AG20443 (cell line): ENCODE measurements at places on chromosomes 7 and 10.

DNA sequence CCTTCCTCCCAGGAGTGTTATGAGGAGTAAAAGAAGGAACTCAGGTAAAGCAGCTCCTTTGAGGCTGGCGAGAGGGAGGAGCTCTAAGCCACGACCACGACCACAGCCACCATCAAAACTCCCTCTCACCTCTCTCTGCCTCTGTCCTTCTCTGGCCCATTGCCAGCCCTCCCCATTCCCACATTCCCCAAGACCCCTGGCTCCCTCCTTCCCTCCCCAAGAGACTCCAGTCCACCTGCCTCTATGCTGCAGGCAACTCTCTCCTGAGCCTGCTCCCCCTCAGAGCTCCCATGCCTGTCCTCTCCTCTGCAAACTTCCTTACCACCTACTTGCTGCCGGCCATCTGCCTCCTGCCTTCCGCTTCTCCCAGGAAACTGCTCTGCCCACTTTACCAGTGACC, 9.5 kb downstream of the SLIT1 start:
- DNase-seq, result no peak

DNA sequence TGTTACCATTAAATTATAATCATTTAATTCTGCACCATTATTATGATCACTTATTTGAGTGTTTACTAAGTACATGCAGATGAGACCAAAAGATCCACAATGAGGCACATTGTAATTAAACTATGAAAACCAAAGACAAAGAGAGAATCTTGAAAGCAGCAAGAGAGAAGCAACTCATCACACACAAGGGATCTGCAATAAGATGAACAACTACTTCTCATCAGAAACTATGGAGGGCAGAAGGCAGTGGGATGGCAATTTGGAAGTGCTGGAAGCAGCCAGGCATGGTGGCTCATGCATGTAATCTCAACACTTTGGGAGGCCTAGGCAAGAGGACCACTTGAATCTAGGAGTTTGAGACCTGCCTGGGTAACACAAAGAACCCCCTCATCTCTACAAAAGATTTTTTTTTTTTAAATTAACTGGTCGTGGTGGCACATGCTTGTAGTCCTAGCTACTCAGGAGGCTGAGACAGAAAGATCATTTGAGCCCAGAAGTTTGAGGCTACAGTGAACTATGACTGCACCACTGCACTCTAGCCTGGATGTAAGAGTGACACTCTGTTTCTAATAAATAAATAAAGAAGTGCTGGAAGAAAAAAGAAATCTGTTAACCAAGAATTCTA, 47.7 kb downstream of the CDK6 start:
- no peak for DNase-seq

GRCh38 chr7:143492799-143493739, 15.4 kb downstream of the TAS2R41 start:
- peak; percentile 50 for DNase-seq

DNA sequence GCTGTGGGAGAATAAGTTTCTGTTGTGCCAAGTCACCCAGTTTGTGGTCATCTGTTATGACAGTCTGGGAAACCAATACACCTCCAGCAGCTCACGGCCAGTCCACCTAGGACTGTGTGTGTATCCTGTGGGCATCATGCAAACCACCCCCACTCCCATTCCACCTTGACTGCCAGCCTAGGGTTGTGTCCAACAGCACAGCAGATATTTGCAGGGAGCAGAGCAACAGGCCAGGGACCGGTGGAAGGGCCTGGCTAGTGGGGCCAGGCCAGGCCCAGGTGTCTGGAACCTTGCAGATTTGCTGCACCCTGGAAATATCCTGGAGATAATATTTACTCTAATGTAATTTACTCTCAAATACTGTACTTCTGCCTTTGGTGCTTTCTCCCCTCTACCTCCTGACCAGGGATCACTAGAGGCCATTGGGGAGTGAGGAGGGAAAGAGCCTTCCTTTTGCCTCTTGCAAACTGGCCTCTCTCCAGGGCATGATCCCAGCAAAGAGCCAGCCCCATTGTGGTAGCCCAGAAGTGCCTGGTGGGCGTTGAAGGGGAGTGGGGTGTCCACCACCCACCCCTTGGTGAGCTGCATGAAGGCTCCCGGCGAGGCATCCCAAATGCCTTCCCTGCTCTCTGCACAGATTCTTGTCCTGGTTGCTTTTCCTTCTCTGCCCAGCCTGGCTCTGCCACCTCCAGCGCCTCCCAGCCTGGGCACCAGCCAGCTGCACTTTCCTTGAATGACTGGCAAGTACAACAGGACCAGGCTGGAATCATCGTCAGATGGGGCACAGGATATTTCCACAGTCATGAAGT, 15.2 kb upstream of the TPST1 start:
- no peak for DNase-seq

GRCh38 chr10:62165803-62166202, 102.8 kb downstream of the RTKN2 start:
- DNase-seq, result no peak

DNA sequence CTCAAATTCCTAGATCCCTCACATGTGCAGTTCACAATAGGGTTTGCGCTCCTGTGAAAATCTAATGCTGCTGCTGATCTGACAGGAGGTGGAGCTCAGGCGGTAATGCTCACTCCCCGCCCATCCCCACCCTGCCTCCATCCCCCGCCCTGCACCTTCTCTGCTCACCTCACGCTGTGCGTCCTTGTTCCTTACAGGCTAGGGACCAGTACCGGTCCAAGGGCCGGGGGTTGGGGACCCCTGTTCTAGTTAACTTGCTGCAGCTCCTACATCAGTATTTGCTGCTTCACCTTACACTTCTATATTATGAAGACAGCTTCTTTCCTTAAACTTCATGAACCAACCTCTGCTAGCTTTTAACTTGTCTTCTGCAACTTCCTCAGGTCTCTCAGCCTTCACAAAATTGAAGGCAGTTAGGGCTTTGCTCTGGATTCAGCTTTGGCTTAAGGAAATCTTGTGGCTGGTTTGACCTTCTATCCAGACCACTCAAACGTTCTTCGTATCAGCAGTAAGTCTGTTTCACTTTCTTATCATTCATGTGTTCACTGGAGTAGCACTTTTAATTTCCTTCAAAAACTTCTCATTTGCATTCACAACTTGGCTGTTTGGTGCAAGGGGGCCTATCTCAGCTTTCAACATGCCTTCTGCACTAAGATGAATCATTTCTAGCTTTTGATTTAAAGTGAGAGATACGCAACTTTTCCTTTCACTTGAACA, 1.7 kb upstream of the TNKS2 start:
- DNase-seq, result peak; percentile 17

DNA sequence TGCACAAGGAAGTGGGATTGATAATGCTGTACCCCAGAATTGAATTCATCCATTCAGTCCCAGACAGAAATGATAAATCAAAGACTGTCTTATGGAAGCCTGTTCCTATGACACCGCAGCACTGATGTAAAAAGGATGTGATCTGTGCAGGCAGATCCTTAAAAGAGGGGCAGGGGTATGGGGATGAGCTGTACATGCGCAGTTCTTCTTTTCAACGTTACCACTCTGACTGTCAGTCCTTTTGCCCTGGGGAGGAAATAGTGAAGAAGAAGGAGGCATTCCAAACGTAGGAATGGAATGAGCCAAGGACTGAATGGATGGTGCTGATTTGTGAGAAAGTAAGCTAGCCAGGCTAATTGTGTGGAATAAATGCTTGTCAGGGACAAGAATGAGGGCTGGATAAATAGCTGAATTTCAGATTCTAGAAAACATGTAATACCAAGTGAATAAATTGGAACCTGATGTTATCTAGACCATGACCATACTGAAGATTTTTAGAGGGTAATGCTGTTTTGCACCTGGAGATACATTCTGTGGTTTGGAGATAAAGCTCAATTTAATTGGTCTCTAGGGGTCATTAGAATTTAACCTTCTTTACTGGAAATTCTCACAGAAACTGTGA, 509.3 kb downstream of the SORCS3 start:
- no peak for DNase-seq

GRCh38 chr10:127935071-127935561, 28.2 kb downstream of the PTPRE start:
- no peak for DNase-seq

- no peak for DNase-seq
These were observed 251.9 kb downstream of the TNS3 start for GRCh38 chr7:47330026-47330425.

- peak; percentile 76 for DNase-seq
These were observed 56.6 kb downstream of the PARD3 start for GRCh38 chr10:34758447-34758996.
